Stimulated activated CD8-positive, alpha-beta memory T cell treated with anti-CD3 and anti-CD28 coated beads, Interleukin-4, amount 100 ng/mL, for 1 hour (primary cell): ENCODE measurements at places on chromosomes 1 and 21.

DNA sequence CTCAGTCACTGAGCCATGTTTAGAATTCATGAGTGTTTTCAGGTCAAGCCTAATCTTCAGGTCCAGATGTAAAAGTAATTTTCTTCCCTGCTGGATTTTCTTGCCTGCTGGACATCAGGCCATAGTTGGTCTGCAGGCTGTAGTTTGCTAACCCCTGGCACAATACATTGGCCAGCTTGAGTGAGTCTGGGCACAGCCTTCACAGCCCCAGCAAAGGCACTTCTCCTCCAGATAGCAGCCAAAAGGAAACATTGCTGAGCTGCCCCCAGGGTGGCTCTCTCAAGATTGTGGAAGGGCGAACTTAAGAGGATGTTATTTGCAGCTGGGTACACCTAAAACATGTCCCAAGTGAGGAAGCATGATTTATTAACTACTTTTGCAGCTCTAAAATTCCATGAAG is 126.8 kb downstream of the PIK3R3 start:
- DNase-seq, result no peak

DNA sequence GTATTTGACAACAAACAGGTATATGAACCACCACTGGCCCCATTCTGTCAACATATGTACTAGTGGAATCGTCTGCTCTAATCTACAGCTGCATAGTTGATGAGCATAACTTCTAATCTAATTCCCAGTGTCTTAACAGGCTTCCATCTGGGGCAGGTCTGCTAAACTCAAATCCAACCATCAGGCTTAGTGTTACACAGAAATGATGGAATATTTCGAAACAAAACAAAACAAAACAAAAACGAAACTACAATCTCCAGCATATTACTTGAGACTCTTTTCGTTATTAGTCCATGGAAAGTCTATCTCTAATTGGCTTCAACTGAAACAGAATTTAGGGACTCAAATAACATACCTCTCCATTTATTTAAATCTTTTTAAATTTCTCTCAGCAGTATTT is 37.6 kb downstream of the DIPK1A start:
- no peak for DNase-seq

GRCh38 chr1:42484382-42484781 is 21.3 kb downstream of the CCDC30 start:
- no peak for DNase-seq

DNA sequence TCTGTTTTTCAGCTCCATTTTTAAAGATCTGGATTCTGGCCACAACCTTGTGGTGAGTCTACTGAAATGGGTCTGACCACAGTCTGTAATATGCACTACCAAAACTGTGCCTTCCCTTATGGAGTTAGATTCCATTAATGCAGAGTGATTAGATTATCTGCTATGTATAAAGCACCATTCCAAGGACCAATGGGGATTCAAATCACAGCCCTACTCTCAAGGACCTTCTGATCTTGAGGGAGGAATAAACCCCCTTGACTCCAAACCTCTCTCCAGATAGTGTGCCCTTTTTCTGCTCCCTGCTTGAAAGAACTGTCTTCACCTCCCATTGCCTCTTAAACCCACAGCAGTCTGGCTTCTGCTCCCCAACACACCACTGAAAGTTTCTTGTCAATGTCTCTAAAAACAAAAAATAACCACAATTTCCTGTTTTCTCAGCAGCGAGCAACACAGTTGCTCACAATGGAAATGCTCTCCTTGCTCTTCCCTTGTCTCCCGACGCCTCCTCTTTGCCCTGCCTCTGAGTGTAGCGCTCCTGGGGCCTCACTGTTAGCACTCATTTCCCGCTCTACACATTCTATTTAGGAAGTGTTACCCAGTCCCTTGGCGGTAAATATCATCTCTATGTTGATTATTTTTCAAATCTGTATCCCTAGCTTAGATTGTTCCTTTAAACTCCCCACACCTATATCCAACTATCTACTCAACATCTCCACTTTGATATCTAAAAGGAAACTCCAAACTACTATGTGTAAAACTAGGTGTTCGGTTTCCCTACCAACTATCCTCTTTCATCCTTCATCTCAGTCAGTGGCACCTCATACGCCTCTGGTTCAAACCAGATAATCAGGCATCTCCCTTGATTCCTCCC is 13.6 kb downstream of the PCNX2 start:
- no peak for DNase-seq

DNA sequence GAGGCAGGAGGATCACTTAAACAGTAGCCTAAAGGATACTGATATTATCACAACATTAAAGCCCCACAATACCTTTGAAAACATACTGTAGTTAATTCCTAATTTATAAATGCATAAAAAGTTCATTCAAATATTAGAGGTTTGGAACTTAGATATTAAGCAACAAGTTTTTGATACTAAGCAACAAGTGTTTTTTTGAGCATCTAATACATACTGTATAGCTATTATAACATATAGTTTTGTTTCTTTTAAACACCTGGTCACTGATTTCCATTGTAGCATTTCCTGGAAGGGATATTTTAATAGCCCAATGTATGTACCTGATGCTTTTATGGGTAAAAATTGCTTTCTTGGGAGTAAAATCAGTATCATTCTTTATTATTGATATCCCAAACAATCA is 4.5 kb downstream of the UHMK1 start:
- DNase-seq, result no peak

- DNase-seq, result no peak
Observed at GRCh38 chr1:78664763-78665162, 15.1 kb downstream of the IFI44 start.
